ENCODE measurements at places on chromosomes 3 and 15. TPM values are rescaled to one million over a fixed set of nuclear protein-coding genes. Genes with fewer than 3 reads are reported as not detected.

- peak; percentile 72 for DNase-seq
These were observed 179.2 kb downstream of the RORA start for GRCh38 chr15:61049934-61050333.

GRCh38 chr3:15778332-15778858 lies 19.4 kb downstream of the ANKRD28 start:
- no peak for DNase-seq

DNA sequence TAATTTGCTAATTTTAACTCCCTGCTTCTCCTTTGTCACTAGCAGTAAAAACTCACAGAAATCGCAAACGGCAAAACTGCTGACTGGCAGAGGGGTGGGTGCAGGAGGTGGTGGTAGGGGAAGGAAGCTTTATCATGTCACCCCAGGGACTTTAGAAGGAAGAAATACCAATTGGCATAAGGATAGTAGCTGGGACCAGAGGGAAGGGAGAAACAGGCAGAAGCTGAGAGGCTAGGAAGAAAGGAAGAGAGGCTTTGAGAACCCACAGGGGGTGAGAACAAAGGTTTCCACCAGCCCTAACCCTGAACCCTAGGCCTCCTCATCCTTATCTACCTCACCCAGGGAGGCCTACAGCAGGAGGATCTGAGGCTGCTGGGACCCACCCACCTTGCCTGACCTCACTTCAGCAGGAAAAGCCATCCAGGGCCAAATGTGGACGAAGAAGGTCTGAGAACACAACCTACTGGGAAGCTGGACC lies 10.7 kb downstream of the ITGB5 start:
- no peak for DNase-seq

The SEMA5B gene
- total RNA-seq, result not detected

GRCh38 chr3:67388738-67389137 lies 265.7 kb downstream of the SUCLG2 start:
- no peak for DNase-seq

The SHC4 gene
- 9.3 TPM for total RNA-seq

The FAM131A gene
- 21.3 TPM for total RNA-seq

GRCh38 chr3:65153850-65154512 lies 466.2 kb upstream of the ADAMTS9 start:
- DNase-seq, result no peak

- DNase-seq, result no peak
These were observed 64.9 kb downstream of the SLC7A14 start for GRCh38 chr3:170520996-170521395.

DNA sequence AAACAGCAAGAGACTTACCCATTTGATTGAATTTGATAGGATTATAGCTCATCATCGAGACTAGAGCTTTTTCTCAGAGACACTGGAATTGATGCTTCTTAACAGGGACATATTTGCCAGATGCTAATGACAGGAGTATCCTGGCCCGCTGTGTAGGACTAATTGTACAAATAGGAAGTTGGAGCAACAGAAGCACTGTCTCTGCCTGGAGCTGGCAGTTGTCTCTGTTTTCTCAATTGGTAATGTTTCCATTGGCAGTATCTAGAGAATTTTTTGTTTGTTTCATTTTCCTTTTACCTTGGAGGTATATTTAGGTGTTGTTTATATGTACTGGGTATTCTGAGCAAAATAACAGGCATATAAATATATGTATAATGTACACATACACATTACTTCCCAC lies 8.9 kb upstream of the PCOLCE2 start:
- DNase-seq, result no peak

DNA sequence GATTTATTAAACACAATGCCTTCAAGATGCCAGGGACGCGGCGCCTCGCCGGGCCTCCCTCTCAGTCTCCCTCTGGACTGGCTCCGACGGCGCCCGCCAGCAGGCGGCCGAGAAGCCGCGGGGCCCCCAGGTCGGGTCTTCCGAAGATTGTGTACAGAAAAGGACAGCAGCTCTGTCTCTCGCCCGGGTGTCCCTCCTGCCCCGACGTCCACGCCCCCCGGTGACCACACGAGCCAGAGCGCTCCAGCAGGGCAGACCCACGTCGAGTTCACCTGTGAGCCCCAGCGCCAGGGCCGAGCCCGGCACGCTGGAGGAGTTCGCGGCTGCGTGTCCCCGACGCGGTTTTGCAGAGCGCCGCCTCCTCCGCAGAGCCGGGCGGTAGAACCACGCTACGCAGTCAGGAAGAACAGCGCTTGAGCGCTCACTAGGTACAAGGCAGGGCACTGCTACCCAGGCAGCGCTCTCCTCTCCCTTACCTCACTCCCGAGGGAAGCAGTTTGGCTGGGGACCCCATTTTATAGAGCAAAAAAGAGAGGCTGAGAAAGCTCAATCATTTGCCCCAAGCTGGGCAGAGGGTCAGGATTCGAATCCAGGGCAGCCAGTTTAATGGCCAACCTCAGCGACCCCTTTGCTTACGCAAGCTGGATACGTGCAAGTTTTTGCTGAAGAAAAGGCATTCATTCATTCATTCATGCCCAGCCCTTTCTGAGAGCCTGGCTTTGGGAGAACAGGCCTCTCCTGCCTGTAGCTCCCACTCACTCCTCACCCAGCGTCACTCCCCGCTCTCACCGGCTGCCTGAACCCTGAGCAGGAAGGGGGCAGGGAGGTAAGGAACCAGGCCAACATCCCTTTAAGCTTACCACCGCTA lies 3.0 kb upstream of the TLE3 start:
- DNase-seq, result no peak

- DNase-seq, result no peak
These were observed 115.9 kb upstream of the ST8SIA2 start for GRCh38 chr15:92277776-92278175.

DNA sequence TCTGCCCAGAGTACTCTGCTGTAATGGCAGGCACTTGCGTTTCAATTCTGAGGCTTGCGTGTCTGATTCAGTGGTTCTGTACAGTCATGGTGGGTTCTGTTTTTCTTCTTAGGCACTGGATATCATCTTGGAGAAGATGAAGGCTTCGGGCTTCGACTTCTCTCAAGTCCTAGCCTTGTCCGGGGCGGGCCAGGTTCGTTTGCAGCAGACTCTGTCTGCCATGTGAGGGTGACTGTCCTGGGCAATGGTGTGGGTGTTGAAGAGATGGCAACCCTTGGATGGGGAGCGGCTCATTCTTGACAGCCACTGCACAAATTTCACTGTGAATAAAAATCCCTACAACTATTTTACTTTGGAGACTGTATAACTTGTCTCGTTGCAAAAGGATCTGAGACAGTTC lies 16.2 kb downstream of the XYLB start:
- DNase-seq, result no peak

- no peak for DNase-seq
These were observed 137.0 kb upstream of the C2CD4B start for GRCh38 chr15:62301993-62302675.

The SMAD6 gene
- 10.8 TPM for total RNA-seq

- no peak for DNase-seq
These were observed 876.6 kb downstream of the TUSC7 start for GRCh38 chr3:117586161-117586560.

DNA sequence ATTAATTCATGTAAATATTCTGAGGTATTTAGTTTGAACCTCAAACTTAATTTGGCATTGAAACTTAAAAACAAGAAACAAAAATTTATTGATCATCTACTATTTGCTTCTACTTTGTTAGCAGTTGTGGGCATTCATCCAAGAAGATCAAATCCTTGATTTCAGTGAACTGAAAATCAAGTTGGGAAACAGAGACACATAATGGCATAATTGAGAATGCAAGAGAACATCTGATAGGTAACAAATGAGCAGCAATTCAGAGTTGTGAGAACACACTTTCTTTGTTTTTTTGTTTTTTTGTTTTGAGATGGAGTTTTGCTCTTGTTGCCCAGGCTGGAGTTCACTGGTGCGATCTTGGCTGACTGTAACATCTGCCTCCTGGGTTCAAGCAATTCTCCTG lies 33.9 kb upstream of the MED12L start:
- DNase-seq, result no peak

DNA sequence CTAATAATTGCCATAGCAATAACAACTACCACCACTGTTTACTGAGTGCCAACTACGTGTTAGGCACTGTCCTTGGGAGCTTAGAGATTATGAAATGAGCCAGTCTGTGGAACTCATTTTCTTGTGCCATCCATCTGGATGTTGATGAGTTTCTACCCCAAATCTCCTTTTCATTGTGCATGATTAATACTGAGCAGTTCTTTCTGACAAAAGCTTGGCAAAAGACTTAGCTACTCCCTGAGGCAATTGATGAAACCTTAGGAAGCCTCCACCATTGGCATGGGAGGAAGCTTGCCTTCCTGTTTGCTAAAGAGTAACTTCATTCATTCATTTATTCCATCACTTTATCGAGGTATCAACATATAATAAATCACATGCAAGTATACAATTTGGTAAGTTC lies 39.8 kb downstream of the PRICKLE2 start:
- no peak for DNase-seq

The FAM107A gene
- 0.22 TPM for total RNA-seq

The RASGRP1 gene
- 3.5 TPM for total RNA-seq

The SV2B gene
- not detected for total RNA-seq

- no peak for DNase-seq
These were observed 50.4 kb downstream of the IDH2 start for GRCh38 chr15:90051874-90052273.

- DNase-seq, result no peak
These were observed 9.1 kb upstream of the LIPH start for GRCh38 chr3:185561374-185561943.

The TICRR gene
- total RNA-seq, result 13.1 TPM

DNA sequence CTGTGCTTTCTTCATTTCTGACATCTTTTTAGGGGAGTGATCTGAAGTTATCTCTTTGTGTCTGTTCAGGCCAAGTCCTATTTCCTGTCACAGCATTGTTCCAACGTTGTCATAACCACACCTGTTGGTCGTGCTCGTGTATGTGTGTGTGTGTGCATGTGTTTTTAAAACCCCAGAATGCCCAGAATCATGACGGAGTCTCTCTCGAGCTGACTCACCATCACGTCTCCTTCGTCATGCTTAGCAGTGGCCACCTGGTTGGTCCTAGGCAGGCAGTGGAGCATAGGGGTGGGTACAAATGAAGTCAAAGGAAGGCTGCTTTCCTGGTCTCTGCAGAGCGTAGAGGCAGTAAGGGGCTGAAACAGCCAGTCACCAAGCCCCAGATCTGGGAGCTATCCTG lies 126.8 kb upstream of the ABHD17C start:
- DNase-seq, result no peak

The HOMER2 gene
- 48.8 TPM for total RNA-seq

The C3orf49 gene
- not detected for total RNA-seq

- DNase-seq, result no peak
These were observed 30.0 kb downstream of the MB21D2 start for GRCh38 chr3:192887701-192888100.

GRCh38 chr3:79490165-79491028 lies 277.4 kb downstream of the ROBO1 start:
- DNase-seq, result no peak

DNA sequence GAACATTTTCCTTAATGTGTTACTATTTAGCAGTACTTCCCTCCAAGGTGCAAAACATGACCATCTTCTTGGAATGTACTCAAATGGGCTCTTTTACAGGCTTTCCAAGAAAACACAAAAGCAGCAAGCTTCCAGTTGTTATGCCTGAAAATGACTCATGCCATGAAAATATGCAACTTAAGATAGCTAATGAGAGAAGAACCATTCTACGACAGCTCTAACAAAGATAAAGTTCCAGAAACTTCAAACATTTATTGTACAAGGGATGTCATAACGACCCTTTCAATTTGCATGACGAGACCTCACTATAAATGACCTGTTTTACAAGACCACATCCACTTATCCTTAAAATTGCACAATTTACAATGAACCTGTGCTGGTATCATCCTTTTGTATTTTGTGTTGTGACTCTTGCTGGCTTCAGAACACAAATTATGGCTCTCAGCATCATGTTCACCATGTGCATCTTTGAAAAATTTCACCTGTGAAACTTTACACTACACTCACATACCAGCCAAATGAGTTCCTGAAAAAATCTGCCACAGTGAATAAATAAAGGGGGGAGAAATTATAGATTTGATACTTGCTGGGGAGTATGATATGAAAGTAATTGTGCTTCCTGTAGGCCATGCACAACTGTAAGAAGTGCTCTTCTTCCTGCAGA lies 433.7 kb downstream of the MAGI1 start:
- DNase-seq, result peak; percentile 36

DNA sequence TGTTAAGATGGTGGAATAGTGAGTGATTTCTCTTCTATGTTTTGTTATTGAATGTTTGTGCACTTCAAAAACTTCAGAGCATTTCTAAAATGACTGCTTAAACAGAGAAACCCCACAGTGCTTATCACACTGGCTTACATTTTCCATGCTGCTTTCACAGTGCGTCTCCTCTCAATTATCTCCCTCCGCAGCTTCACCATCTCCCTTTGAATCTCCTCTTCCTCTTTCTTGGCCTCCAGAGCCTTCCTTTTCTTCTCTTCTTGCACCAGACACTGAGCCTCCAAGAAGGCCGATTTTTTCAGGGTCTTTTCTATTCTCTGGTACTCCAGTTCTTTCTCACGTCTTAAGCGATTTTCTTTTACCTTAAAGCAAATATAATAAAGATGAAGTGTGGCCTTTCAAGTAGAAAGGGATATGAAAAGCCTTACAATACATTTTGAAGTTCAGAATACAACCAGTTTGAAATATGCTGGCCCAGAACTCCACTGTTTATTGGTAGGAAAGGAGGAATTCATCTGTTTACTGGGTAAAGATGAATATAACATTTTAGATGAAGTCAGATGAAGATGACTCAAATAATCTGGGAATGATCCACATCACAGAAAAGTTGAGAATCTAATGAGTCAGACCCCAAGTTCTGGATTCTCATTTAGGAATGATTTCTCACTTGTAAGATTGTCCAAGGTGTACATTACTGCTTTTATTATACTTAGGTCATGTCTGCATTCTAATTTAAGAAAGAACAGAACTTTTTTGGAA lies 21.4 kb downstream of the CCDC191 start:
- no peak for DNase-seq

- no peak for DNase-seq
These were observed 75.8 kb downstream of the RARB start for GRCh38 chr3:25503898-25504301.

DNA sequence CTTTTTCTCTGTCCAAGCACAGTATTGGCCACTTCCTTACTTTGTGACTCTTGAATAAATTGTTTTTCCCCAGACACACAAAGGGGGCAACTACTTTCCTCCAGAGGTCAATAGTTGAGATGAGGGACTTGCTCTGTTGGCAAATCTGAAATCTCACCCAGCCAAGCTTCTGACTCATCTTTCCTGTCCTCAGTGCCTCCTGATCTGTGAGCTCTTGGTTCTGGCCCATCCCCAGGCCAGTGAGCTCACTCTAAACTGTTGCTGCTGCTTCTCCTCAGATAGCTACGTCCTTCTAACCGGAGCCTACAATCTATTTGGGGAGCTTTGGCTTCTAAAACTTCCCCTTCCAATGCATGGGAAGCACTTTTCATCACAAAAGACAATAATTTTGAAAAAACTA lies 50.0 kb upstream of the NMD3 start:
- DNase-seq, result peak; percentile 73

The PLA2G4E gene
- not detected for total RNA-seq

- DNase-seq, result no peak
These were observed 62.7 kb downstream of the SLMAP start for GRCh38 chr3:57818772-57819171.

The COLQ gene
- 0.14 TPM for total RNA-seq

The HPS3 gene
- total RNA-seq, result 32.7 TPM

Measured in epithelial cell of proximal tubule (primary cell).